ENCODE measurements at places on chromosomes 5 and 9.

DNA sequence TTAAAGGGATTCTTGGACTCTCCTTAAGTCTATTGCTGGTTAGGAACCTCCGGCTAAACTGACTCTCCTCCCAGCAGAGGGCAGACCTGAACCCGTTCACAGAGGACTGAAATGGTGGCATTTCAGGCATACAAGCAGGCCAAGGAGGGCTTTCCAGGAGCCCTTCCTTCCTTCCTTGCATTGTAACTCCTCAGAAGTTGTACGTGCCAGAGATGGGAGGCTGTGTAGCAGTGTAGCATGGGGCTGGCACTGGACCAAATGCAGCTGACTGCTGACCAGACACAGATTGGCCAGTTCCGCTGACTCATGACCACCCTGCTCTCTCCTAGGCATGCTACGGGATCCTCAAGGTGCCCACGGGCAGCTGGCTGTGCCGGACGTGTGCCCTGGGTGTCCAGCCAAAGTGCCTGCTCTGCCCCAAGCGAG lies 36.4 kb downstream of the JADE2 start:
- DNase-seq = no peak

DNA sequence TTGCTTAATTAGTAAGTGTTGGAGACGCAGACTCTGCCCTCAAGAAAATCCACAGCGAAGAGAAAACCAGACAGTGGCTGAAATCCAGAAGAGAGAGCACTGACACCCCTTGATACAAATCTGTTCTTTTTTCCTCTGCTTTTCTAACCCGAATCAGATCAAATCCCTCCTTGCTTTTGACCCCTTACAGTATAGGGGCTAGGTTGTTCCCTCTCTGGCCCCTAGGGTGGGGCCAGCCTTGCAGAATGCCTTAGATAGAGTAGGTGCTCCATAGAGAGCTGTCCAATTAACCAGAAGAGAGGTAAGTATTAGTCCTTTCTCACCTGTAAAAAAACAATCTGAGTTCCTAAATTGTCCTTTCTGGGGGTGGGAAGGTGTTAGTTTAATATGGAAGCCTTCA lies 10.1 kb downstream of the C1QTNF2 start:
- no peak for DNase-seq

DNA sequence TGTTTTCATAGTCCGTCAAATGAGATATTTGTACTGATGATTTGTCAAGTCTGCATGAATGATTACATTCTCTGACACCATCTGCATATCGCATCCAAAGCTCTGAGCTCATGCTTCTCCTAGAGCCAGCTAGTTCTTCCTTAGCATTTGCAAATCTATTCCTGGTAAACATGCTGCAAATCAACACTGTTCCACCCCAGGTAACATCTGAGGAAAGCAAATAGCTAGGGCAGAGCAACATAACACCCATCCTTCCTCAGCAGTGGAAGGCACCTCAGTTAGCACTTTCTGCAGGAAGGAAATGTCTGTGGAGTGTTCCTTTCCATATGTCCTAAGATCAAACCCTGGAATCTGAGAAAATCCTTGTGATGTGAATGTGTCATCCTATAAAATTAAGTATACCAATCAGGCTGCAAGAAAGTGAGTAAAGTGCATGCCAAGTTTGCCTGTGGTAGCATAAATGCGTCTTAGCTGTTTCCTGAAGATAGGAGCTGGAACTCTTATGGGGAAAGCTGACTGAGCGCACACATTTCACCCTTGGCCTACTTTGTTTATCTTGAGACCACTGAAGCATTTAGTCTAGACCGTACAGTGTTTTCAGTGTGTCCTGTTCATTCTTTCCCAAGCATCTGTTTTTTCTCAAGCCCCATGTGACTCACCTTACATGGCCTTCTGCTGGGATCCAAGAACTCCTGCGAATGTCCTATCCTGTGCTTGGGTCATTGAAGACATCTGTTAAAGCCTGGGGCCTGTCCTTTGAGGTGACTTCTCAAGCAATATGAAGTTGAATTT lies 50.9 kb upstream of the STARD4 start:
- no peak for DNase-seq

GRCh38 chr5:7815892-7816534 lies 34.9 kb downstream of the CFAP90 start:
- no peak for DNase-seq

GRCh38 chr5:176386491-176386890 lies 1.9 kb downstream of the NOP16 start:
- no peak for DNase-seq

DNA sequence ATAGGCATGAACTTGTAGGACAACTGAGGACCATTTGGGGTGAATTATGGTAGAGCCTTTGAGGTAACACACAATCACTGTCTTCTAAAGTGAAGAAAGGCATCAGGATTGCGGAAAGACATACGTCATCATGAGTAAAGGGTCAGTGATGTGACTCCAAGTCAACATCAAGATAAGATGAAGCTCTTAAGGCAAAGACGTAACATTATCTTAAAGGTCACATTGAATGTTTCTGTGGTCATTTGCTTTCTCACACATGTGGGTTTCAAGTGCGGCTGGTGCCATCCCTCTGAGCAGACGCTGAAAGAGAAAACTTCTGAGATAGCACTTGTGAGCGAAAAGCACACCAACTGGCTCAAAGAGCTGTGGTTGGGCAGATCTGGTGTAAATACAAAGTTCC lies 63.3 kb upstream of the GRAMD2B start:
- DNase-seq = no peak

DNA sequence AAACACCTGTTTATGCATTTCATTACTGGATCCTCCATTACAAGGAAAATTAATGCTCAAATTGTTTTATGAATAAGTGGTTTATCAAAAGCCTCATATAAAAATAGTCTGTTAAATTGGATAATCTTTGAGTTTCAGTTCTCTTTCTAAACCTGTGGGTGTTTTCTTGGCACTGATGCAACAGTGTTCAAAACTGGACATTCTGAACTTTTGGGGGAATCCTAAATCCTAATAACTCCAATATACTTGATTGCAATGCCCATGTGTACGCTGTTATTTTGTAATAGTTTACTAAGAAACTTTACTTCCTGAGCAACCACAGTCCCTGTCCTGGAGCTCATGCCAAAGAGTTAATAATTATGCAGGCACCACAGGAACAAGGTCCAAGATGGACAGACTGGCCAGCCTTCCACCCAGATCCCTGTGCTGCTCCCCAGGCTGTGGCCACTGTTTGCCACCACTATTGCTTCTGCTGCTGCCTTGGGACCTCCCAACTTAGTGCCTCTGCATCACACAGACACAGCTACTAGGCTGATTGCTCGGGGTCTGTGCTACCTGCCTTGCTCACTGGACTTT lies 14.0 kb downstream of the IRGM start:
- no peak for DNase-seq

DNA sequence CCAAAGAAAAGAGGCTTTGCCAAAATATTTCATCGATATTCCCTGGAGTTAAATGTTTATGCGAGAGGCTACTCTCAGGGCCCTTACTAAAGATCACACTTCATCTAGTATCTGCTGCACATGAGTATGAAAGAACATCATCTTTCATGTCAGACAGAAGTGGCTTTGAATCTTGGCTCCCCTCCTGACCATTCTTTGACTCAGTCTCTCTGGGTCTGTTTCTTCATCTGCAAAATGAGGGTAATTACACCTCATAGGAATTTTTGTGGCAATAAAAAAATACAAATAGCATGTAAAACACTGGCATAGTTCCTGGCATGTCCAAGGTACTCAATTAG lies 58.1 kb downstream of the SLIT3 start:
- no peak for DNase-seq

- DNase-seq = no peak
These were observed 136.5 kb downstream of the CCDC192 start for GRCh38 chr5:127839496-127840197.

DNA sequence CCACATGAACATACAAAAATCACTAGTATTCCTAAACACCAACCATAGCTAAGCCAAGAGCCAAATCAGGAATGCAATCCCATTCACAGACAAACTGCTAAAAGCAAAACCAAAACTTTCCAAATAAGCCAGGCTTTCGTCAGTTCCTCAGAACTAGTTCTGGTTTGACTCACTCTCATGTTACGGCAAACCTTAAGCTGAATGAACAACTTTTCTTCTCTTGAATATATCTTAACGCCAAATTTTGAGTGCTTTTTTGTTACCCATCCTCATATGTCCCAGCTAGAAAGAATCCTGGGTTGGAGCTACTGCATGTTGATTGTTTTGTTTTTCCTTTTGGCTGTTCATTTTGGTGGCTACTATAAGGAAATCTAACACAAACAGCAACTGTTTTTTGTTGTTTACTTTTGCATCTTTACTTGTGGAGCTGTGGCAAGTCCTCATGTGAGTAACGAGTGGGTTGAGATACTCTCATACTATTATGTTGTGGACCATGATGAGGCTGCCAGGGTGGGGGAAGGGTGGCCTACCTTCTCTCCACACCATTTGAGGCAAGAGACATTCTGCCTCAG lies at the start of gene PDCD1LG2:
Gene PDCD1LG2 (plus strand): TSS at position 172 of the 572 bp plus-strand sequence. CDS start 12,016 bp downstream, outside the sequence.
- no peak for DNase-seq

- DNase-seq = no peak
These were observed 8.4 kb upstream of the OLFM1 start for GRCh38 chr9:135079018-135079417.

All from NCI-H1105 treated with DMSO at 0.1 percent for 48 hours (cell line).